ENCODE measurements at places on chromosomes 4 and X. TPM values are rescaled to one million over a fixed set of nuclear protein-coding genes. Genes with fewer than 3 reads are reported as not detected.
A peak's percentile ranks its signal among the peaks of the same experiment; 100 is the strongest.

DNA sequence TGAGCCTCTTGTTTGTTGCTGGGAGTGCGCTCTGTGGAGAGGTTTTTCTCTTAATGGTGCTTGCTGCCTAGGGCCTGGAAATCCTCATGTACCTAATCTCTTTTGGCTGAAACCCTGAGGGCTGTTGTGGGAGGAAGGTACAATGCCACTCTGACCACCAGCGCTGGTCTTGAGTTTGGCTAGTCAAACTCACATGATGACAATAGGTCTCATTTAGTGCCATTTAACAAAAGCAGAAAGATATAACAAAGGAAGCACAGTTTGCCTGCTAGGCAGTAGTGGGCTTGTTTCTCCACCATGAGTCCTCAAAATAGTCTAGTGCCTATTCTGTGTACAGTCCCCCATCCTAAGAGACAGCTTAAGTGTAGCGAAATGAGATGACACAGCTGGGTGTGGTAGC, 111.3 kb downstream of the TSPAN7 start:
- DNase-seq, result no peak

GRCh38 chr4:7357323-7357722, 77.4 kb downstream of the PSAPL1 start:
- no peak for DNase-seq

GRCh38 chr4:80171251-80171650, 26.1 kb upstream of the PRDM8 start:
- DNase-seq, result peak; percentile 29

DNA sequence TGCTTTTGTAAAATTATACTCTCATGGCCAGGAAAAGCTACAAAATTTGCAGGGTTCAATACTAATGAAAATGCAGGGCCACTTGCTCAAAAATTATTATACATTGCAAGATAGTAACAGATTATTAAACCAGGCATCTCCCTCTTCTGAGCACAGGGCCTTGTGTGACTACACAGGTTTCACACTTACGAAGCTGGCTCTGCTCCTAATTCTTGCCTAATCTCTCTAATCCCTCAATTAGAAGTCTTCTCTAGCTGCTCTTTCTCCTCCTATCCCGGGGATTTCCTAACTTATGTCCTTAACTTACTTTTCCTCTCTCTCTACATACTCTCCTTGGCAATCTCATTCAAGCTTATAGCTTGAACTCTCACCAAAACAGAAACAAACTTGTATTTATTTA, 168.3 kb downstream of the AREG start:
- DNase-seq, result no peak

- DNase-seq, result no peak
These were observed 22.0 kb downstream of the PPEF2 start for GRCh38 chr4:75880278-75880677.

DNA sequence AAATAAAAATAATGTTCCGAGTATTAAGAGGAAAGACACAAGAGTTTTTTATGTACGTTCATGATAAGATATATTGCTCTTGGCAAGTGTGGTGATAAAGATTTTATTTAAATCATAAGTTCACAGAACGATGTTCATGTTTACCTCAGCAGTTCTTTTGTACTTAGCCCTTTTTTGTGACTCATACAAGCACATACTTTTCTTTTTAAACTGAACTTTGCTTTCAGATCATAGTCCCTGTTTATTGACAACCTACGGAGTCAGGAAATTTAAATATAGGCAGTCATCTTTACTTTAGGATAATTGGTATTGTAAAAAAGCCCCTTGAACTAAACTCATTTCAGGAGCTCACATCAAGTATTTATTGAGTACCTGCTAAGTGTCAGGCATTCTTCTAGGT, 1.3 kb upstream of the CTSO start:
- DNase-seq, result no peak

GRCh38 chrX:39725928-39726619, 371.7 kb downstream of the BCOR start:
- DNase-seq, result no peak

- DNase-seq, result no peak
These were observed 97.3 kb downstream of the PPP1R2C start for GRCh38 chrX:42680666-42681065.

GRCh38 chrX:118574666-118575065, 79.1 kb downstream of the DOCK11 start:
- DNase-seq, result no peak

DNA sequence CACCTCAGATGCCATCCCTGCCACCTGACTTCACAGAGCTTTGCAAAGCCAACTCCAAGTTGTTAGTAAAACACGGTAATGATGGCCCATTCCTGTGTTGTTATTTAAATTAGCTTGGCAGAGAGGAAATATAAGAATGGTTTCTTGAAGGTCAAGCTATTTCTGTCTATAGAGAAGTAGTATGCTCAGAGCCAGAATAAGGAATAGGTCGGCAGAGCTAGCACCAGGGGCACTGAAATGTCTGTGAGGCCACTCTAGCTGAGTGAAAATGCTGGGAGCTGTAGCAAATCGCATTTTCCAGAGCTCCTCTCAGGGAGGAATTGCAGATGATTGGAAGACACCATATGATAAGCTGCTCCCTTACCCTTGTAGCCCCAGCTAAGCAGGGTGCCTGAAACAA, 615.4 kb upstream of the NR3C2 start:
- no peak for DNase-seq

DNA sequence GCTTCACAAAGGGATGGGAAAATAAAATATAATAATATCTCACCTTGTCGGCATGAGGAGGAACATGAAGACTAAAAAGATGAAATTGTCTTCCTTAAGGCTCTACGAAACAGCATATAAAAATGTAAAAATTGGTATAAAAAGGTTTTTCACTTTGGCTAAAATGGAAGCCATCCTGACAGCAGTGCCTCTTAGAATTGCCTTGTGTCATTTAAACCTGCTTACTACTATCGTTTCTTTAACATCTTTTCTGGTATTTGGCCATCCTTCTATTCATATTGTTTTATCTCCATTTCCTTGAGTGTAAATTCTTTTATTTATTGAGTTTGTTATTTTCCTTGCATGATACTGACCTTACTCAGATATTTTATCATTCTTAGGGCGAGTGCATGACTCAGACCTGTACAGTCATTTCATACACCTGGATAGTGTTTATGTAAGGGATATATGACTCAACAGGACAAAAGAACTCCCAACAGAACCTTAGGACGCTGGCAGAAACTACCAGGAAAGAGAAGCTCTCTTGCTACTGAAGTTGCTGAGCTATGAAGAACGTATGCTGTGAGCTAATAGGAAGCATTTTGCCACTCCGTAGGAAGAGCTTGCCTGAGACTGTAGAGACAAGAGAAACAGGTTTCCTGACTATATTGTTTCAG, 5.8 kb upstream of the CDKN2AIP start:
- peak; percentile 99 for DNase-seq

DNA sequence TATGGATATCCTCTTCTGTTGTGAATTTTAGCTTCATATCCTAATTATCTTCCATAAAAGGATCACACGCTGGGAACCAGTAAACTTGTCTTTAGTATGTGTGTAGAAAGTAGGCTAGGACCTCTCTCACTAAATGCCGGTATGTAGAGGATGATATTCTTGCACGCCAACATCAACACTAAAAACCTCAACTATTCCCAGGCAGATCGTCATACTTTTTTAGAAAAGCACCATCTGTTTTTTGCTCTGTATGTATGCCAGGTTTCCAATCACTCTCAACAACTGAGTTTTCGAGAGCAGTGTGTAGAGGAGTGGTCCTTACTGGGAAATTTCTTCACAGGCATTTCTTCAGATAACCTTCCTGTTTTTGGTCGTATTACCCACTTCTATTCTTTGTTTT, 283.6 kb downstream of the GALNTL6 start:
- DNase-seq, result no peak

- DNase-seq, result no peak
These were observed 9.6 kb upstream of the YTHDC1 start for GRCh38 chr4:68359508-68359907.

GRCh38 chrX:338836-339400, 20.3 kb upstream of the GTPBP6 start:
- DNase-seq, result no peak

- no peak for DNase-seq
These were observed 15.3 kb downstream of the COQ2 start for GRCh38 chr4:83269256-83269655.

DNA sequence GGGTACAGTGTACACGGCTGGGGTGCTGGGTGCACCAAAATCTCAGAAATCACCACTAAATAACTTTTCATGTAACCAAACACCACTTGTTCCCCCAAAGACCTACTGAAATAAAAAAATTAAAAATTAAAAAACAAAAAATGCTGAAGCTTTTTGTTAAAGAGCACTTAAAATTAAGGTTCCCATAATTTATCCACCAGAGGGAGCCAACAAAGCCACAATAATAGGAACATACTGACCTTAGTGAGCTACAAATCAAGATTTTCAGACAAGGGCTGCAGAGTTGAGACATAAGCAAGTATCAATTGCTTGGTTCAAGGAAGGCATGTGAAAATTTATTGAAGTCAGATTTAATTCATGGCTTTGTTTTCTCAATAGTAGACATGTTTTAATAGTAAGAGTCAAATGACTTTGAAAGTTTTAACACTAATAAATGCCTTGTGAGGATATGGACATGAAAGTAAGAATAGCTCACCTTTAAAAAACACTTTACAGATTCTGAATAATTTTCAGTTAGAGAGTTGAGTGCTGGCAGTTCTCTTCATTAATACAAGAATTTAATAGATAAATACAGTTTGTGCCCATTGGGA, 43.0 kb upstream of the SCOC start:
- DNase-seq, result peak; percentile 20

DNA sequence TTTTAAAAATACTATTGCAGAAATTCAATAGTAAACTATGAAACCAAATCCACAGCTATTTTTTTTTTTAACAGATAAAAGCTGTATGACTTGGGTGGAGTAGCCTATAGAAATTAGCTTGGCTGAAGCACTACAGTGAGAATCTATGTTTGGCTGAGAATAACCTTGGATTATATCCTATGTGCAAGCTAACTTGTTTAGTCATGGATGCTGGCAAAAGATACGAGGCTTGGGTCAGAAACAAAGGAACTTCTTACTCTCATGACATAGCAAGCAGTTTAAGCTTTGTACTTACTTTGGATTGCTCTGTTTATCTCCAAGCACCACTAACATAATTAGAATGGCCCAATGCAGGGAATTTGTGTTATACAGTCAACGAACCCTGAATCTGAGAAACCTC, 119.2 kb upstream of the GRID2 start:
- DNase-seq, result no peak

DNA sequence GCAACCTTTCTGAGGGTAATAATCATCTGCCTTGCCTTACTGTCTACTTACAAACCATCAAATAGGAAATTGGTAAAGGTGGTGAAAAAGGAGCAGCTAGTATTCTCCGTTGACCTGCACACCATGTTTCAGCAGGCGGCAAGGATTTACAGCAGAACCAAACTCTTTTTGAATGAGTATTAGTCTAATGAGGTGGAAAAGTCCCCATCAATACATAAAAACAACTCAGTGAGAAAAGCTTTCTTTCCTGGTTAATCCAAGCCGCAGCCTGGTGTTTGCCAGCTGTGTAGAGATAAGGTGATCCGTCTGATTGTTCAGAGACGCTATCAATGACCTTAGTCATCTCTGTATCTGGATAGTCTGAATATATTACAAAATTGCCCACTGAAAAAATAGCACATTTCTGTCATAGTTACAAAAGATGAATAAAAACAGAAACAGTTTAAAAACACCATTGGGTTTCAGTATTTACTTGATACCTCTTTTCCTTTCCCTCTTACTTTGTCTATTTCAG, 110.4 kb upstream of the TBC1D9 start:
- DNase-seq, result no peak

DNA sequence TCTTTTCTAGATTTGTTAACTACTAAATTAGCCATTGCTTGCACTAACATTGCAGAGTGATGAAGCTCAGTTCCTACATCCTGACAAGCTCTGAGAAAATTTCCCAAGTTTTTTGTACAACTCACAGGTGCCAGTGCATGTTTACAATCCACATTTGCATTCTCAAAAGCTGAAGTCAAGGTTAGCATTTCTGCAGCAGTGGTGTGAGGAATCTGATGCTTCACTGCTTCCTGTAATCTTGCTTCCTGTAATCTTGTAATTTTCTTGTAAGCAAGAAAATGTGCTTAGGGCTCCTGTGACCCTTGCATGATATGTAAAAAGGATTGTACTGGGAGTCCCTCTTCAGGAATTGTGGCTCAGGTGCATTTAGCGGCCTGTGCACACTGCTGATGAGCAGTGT, 207.4 kb upstream of the CXCL13 start:
- no peak for DNase-seq

DNA sequence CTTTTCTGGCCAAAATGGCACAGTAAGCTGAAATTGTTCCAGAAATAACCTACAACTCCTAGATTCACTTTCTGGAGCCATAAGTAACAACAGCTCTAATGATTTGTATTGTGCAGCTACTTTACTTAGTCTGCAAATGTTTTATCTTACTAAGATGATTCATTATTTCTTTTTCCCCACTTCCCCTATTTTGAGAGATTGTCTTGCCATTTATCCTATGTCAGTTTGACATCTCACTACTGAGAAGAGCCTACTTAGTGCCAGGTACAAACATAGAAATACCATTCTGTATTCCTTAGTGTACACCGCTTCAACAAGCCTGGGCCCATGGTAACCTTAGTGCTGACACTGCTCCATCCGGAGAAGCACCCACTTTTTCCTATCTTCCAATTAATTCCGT, 13.8 kb upstream of the STK26 start:
- no peak for DNase-seq

GRCh38 chr4:11228530-11228929, 200.2 kb downstream of the HS3ST1 start:
- DNase-seq, result peak; percentile 14

DNA sequence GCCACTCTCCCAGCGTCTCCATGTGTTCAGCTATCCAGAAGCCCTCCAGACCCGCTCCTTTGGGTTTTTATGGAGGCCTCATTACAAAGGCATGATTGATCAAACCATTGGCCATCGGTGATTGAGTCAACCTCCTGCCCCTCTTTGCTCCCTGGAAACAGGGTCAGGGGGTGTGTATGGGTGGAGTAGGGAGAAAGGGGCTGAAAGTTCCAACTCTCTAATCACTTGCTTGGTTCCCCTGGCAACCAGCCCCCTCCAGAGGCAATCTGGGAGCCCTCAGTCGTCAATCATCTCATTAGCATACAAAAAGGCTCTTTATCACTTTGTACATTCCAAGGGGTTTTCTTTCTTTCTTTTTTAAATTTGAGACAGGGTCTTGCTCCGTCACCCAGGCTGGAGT, 2.3 kb downstream of the TRIM2 start:
- DNase-seq, result no peak

GRCh38 chr4:65845199-65845773, 175.0 kb upstream of the EPHA5 start:
- no peak for DNase-seq

Gene SLITRK4
- not detected for total RNA-seq

Gene NRK
- total RNA-seq, result 5.9 TPM

Gene TBC1D8B
- total RNA-seq, result 8.1 TPM

Gene RS1
- total RNA-seq, result not detected

Gene SPANXA1
- not detected for total RNA-seq

Gene ZNF711
- 2.8 TPM for total RNA-seq

Gene PPBP
- total RNA-seq, result not detected

Gene GASK1B
- total RNA-seq, result 0.99 TPM

Gene ARMCX2
- 32.0 TPM for total RNA-seq

Gene PPM1K
- 11.3 TPM for total RNA-seq

Gene TMSB15C
- total RNA-seq, result 1.8 TPM
